ENCODE measurements at places on chromosomes 1 and 21. TPM values are rescaled to one million over a fixed set of nuclear protein-coding genes. Genes with fewer than 3 reads are reported as not detected.

Gene GNG4
- not detected for total RNA-seq

Gene HUNK
- total RNA-seq, result under 0.01 TPM

Gene SHISA4
- total RNA-seq, result 20.3 TPM

Gene BNIPL
- not detected for total RNA-seq

Gene TNFAIP8L2
- not detected for total RNA-seq

Gene S100A3
- 0.98 TPM for total RNA-seq

Gene TSPAN2
- 1.5 TPM for total RNA-seq

Gene RNU1-4
- under 0.01 TPM for total RNA-seq

Gene PTPN22
- total RNA-seq, result under 0.01 TPM

Gene USP25
- 63.7 TPM for total RNA-seq

Gene LRRC38
- not detected for total RNA-seq

Gene REG4
- not detected for total RNA-seq

Gene TNFRSF8
- 0.19 TPM for total RNA-seq

Gene RGS13
- not detected for total RNA-seq

Gene NEGR1
- total RNA-seq, result 4.9 TPM

Gene DLGAP3
- total RNA-seq, result not detected

Gene TTLL7
- total RNA-seq, result 0.98 TPM

Gene GPATCH4
- 20.6 TPM for total RNA-seq

Gene SYTL1
- under 0.01 TPM for total RNA-seq

Gene GBP4
- 2.0 TPM for total RNA-seq

Gene OLIG2
- total RNA-seq, result not detected

Gene MRPL55
- total RNA-seq, result 39.2 TPM

Gene CDC42BPA
- 122 TPM for total RNA-seq

Gene NPHS2
- total RNA-seq, result not detected

Gene LRRIQ3
- under 0.01 TPM for total RNA-seq

Gene FHL3
- total RNA-seq, result 27.6 TPM

Gene MR1
- 2.3 TPM for total RNA-seq

Gene PLA2G2C
- total RNA-seq, result not detected

Gene RCSD1
- 0.96 TPM for total RNA-seq

Gene GJA5
- total RNA-seq, result 2.0 TPM

Gene LDLRAD1
- total RNA-seq, result not detected

Gene SPOCD1
- total RNA-seq, result 53.6 TPM

Gene PLEKHO1
- total RNA-seq, result 36.9 TPM

Gene DNAJC28
- total RNA-seq, result 2.4 TPM

Gene ATF6
- total RNA-seq, result 84.4 TPM

Gene TMEM125
- total RNA-seq, result not detected

Gene CELA2B
- total RNA-seq, result not detected

Gene UQCRHL
- 1.6 TPM for total RNA-seq

Gene ZYG11A
- total RNA-seq, result 1.4 TPM
